ENCODE measurements at places on chromosomes 16 and 17.
A peak's percentile ranks its signal among the peaks of the same experiment; 100 is the strongest.

GRCh38 chr17:69407759-69408158, 6.7 kb upstream of the MAP2K6 start:
- DNase-seq, result no peak

DNA sequence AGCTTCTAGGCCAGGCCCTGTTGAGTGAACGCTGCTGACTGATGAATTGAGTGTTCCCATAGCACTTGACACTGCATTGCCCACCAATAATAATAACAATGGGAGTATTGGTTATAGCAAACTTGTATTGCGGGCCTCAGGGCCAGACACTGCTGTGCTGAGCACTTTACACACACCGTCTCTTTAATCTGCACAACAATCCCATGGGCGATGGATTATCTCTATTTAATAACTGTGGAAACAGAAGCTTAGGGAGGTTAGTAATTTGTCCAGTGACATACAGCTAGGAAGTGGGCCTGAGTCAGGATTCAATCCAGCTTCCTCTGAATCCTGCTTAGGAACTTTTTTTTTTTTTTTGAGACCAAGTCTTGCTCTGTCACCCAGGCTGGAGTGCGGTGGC, 11.2 kb downstream of the ARHGAP23 start:
- no peak for DNase-seq

DNA sequence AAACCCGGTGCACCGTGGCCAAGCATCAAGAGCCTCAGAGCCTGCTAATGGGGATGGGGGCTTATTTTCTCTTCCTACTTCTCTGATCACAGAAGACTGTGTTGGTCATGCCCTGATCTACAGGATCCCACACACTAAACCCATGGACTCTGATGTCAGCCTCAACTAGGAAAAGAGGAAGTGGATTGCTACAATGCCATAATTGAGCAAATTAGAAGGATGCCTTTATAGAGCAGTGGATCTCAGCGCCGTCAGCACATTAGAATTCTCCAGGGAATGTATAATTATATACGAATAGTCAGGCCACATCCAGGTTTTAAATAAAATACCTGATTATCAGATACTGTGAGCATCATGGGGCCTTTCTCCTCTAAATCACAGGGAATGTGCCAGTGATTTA, 64.8 kb downstream of the VAT1L start:
- DNase-seq, result no peak

GRCh38 chr16:22018559-22018958, 10.6 kb downstream of the MOSMO start:
- no peak for DNase-seq

DNA sequence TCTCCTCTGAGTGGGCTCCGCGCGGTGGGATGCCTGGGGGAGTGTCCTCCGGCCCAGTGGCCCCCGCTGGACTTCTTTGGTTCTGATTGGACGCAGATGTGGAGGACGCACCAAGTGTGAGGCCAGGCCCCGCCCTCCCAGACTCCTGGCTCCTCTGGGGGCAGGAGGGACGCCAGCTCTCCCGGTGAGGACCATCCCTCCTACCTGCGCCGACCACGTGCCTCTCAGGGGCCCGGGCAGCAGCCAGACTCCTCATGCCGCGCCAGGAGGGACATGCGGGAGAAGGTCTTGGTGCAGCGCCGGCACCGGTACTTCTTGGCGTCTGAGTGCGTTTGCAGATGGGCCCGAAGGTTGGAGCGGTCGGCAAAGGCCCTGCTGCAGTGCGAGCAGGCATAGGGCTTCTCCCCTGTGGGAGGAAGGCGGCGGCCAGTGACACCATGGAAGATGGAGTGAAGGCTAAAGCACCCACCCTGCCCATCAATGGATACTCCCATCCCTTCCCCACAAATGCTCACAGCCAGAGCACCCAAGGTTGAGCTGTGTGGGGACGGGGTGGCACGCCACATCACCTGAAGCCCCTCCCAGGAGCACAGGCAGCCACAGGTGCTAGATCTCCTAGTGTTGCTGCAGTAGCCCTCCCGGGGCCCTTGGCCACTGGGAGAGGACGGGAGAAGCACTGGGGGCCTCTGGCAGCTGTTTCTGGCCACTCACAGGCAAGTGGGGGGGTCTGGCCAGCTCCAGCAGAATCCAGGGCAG, 7.9 kb downstream of the SNAI3 start:
- DNase-seq, result peak; percentile 21

- no peak for DNase-seq
Observed at GRCh38 chr16:6032438-6032837, 934.8 kb upstream of the EEF2KMT start.

DNA sequence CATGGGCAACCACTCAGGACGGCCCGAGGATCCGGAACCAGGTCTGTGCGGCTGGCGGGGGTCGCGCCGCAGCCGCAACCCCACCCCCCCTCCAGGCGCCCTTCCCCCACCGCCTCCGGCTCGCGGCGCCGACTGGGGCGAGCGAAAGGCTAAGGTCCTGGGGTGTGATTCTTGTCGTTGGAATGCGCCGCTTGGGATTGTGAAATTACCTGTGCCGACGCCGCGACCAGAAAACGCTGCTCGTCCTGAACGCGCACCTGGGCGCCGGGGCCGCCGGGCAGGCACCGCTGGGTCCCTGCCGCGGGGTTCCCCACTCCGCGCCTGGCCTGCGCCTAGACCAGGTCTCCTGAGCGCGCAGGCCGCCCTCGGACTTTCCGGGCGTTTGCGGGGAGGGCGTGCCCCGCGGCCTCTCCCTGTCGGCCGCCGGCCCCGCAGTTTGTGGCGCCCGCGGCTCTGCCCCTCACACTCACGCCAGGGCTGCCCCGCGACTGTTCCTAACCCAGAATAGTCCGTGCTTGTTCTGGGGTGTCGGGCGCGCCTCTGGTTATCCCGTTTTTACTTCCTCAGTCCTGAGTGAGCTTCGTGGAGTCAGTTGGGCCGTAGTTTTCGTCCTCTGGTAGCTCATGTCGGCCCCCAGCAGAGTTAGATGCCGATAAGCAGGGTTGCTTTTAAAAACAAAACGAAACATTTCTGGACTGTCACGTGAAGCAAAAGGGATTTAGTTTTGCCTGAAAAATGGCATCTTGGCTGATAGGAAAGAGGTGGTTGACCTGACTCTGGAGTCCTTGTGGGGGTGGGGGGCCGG, 147.2 kb downstream of the SPECC1 start:
- peak; percentile 67 for DNase-seq

GRCh38 chr17:83127431-83128160, 48.2 kb downstream of the METRNL start:
- DNase-seq, result no peak

GRCh38 chr16:89880477-89881367, 7.3 kb downstream of the TCF25 start:
- no peak for DNase-seq

GRCh38 chr16:26806657-26807056, 260.1 kb upstream of the C16orf82 start:
- no peak for DNase-seq

GRCh38 chr16:15644267-15644961, 1.5 kb upstream of the MARF1 start:
- DNase-seq, result peak; percentile 94

DNA sequence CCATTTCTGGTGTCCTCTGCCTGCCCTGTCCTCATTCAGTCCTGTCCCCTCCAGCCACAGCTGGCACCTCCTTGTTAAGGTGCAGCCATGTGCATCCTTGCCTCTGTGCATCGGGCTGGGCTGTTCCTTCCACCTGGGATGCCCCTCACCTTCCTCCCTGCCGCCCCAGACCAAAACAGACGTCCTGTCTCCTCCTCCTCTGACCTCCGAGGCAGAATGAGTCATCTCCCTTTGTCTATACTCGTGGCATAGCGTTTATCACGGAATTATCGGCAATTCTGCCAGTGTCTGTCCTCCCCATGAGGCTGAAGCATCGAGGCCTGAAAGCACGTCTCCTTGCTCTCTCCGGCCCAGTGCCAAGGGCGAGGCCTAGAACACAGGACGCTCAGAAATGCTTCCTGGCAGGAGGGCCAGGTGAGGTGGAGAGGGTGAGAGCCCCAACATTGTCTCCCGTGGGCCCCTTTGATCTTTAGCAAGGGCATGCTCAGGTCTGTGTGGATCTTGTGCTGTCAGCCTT, 4.6 kb downstream of the RAI1 start:
- peak; percentile 84 for DNase-seq

DNA sequence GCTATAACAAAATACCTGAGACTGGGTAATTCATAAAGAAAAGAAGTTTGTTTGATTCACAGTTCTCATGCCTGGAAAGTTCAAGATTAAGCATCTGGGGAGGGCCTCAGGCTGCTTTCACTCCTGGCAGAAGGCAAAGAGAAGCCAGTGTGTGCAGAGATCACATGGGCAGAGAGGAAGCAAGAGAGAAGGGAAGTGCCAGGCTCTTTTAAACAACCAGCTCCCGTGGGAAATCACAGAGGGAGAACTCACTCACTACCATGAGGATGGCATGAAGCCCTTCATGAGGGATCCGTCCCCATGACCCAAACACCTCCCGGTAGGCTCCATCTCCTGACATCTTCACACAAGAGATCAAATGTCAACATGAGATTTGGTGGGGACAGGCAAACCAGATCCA, 501.6 kb downstream of the MAF start:
- DNase-seq, result peak; percentile 5

- no peak for DNase-seq
Observed at GRCh38 chr17:74324521-74324920, 1.5 kb upstream of the KIF19 start.

DNA sequence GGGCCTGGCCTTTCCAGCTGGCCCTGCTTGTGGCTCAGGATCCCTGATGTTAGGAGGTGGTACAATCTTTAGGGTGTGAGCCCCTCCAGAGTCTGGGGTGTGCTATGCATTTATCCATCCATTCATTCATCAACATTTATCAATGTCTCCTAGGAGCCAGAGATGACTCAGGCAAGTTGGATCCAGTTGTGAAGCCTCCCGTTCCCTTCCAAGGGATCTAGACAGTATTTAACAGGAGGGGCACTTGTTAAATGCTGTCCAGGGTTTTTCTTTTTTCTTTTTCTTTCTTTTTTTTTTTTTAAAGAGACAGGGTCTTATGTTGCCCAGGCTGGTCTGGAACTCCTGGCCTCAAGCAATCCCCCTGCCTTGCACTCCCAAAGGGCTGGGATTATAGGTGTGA, 42.0 kb upstream of the SMPD3 start:
- DNase-seq, result no peak

DNA sequence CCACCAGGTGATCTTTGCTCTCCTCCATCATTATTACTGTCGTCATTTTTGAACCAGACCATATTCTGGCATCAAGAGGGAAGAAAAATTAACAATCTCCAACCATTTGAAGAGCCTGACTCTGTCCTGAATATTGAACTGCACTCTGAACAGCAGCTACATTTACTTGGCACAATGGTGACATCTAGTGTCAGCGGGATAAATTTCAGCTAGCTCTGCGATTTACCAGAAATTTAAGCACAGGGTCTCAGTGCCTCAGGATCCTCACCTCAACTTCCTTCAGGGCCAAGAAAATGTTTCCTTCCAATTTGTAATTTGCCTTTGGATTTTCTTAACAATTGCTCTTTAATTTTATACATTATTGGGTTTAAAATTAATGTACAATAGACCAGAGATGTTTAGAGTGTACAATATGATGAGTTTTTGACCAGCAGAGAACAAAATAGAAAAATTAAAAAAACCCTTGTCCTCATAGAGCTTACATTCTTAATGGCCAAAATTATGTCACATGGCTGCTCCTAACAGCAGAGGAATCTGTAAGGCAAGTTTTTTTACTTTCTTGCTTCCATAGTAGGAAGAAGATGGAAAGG, 10.7 kb upstream of the ZNF19 start:
- DNase-seq, result peak; percentile 54

GRCh38 chr17:76499267-76499667, 2.0 kb downstream of the RHBDF2 start:
- DNase-seq, result peak; percentile 26

GRCh38 chr17:59826706-59827453, 65.9 kb downstream of the TUBD1 start:
- DNase-seq, result peak; percentile 48

DNA sequence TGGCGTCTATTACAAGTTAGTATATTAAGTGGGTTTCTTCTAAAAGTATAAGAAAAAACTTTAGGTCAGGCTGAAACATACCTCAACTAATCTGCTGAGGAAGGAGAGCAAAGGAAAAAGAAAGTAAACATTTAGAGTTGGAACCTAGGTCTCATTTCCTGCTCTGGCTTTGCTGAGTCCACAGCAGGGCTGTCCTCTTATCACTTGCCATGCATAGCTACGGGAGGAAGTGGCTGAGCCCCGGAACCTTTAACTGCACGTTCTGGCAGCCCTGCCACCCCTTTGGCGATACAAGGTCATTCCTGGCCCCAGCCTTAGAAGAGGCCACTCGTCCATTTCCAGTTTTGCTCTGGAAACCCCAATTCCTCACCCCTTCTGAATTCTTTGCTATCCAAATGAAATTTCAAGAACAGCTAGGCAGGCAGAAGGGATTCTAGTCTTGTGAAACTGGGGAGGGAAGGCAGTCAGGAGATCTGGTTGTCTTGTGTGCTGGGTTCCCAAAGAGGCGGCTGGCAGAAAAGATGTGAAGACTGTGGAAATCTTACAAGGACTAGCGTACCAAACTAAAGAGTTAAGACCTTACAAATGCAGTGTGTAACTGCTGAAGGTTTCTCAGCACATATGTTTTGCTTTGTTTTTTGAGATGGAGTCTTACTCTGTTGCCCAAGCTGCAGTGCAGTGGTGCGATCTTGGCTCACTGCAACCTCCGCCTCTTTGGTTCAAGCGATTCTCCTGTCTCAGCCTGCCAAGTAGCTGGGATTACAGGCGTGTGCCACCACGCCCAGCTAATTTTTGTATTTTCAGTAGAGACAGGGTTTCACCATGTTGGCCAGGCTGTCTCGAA, 19.1 kb downstream of the WIPI1 start:
- peak; percentile 14 for DNase-seq

GRCh38 chr17:20304961-20305360, 162.4 kb downstream of the LGALS9B start:
- no peak for DNase-seq

- DNase-seq, result no peak
Observed at GRCh38 chr16:66751992-66752322, 548 bp upstream of the DYNC1LI2 start.

DNA sequence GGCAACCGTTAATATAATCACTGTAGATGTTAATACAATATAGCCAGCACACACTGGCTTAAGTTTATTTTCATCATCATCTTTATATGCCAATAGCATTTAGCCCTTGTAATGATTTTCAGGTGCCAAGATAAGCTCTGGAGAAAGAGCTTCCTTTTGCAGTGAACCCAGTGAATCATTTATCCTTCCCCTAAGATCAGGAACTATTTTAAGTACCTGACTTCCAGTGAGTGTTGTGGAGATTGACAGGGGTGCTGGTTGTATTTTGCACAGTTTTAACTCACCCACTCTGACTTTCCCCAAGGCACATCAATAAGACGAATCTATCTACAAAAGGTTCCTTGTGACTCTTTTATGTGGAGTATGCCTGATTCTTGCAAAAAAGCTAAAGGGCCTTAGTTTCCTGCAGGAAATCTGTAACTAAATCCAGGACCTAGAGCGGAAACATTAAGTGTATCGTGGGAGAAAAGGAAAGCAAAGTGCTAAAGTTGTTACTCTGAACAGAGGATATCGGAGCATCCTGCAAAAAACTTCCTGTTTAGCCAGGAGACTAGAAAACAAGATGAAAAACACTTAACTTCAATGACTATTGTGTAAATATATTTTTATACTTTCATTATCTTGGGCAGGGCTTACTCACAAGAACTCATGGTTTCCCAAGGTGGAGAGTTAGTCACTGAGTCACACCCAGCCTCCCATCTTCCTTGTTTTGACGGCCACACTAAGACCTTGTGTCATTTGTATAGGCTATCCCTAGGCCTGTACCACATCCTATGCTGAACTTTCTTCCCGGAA, 183.6 kb downstream of the MAP2K6 start:
- DNase-seq, result no peak
